Cortex of kidney (tissue), 1 donor: ENCODE measurements at places on chromosomes 12 and 14.

GRCh38 chr12:25052914-25053211 lies 104.0 kb upstream of the BCAT1 start:
- no peak for DNase-seq

- DNase-seq: no peak
Measured at GRCh38 chr12:49032679-49033447, 14.3 kb upstream of the PRKAG1 start.

DNA sequence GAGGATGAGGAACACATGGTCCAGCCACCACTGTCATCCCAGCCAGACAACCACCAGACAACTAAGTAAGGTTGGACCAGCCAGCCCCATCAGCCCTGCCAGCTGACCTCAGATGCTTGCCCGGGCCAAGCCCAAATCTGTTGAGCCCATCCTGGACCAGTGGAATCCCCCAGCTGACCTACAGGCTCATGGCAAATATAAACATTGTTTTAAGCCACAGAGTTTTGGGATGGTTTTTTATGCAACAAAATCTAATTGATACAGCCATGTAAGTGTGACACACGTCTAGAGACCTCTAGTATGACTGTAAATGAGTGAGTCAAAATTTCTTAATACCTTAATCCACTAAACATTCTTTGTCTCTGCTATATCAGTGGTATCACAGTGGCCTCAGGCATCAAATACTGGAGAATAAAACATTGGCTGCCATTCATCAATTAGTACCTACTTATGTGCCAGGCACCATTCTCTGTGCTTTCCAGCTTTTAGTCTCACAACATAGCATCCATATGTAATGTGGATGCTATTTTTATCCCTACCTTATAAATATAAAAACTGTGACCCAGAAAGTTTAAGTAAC lies 24.2 kb upstream of the NT5DC3 start:
- no peak for DNase-seq

DNA sequence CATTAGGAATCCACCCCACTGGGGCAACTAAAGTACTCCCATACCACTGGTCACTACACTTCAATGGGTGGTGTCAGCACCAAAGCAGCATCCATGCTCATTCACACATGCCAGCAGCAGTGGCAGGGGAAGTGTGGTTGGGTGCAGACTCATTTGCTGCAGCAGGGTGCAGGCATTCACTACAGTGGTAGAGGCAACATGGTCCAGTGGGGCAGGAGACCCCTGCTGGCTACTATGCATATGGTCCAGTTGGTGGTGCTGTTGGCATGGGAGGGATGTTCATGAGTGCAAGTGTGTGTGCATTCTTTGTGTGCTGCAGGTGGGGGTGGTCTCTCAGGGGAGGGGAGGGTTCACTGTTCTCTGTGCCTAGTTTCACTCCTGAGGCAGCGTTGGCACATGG lies 908.4 kb upstream of the NOVA1 start:
- no peak for DNase-seq

DNA sequence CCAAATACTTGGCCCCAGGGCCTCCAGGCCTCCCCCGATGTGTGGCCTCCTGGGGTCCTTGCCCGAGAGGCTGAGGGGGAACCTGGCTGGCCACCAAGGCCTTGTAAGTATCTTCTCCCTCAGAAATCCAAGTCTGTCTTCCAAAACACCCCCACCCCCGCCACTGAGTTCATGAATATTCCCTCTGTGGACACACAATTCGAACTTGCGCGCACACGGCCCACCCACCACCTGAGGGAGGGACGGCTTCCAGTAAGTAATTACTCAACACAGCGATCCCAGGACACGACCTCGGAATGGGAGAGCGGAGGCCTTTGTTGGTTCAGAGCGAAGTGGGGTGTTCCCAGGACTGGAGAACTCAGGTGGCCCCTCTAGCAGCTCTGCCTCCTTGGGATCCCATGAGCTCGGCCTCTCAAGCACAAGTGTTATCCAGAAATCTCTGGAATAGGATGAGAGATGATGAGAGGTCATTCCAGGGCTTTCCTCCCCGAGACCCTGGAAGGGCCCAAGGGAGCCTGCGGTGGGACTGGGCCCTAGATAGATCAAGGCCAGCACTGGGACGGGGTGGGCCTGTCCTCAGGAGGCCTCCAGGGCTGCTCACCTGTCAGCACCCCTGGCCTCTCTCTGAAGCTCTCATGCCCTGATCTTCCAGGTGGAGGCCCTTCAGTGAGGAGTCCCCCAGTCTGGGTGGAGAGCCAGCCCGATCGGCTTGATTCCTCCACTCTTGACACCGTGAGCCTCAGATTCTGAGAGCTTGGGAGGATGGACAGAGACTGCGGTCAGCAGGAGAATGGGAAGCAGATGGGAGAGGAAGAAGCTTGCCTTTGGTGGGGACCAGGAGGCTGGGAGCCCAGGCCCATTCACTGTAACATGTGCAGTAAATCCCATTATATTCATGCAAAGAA lies 219.0 kb upstream of the RTL1 start:
- no peak for DNase-seq

- DNase-seq: no peak
Measured at GRCh38 chr12:115451780-115452736, 768.1 kb upstream of the TBX3 start.

GRCh38 chr12:26748741-26749431 lies 84.1 kb downstream of the ITPR2 start:
- DNase-seq: no peak

DNA sequence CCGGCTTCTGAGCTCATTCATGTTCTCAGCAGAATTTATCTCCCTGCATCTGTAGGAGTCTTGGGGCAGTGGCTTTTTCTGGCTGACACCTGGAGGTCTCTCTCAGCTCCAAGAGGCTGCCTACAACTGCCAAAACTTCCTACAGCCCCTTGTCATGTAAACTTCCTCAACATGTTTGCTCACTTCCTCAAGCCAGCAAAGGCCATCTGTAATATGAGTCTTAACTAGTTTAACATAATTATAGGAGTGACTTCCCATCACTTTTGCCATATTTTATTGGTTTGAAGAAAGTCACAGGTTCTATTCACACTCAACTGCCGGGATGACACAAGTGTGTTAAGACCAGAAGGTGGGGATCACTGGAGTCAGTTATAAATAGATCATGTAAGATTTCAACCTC lies 194.0 kb downstream of the VRK1 start:
- DNase-seq: no peak

- no peak for DNase-seq
Measured at GRCh38 chr14:71733210-71733883, 198.9 kb upstream of the RGS6 start.

DNA sequence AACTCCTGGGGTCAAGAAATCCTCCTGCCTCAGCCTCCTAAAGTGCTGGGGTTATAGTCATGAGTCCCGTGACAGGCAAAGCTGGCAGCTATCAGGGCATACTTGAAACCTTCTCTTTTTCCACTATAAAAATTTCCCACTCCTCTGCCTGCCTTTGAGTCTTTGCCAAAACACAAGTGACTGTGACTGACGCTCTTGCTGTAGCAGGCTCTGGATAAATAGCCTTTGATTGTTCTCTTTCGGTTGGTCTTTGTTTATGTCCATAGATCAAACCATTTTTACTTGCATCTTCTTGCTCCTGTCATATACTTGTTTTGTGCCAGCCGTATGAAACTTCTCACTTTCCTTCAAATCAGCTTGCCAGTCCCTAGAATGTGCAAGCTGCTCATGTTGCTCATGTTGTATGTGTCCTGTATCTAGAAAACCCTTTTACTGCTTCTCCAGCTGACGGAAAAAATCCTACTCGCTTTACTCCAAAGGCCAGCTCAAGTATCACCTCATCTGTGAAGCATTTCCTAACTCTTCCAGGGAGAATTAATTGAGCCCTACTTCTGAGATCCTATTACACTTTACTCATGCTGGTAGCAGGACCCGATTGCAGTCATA lies 73.1 kb downstream of the RESF1 start:
- DNase-seq: no peak

DNA sequence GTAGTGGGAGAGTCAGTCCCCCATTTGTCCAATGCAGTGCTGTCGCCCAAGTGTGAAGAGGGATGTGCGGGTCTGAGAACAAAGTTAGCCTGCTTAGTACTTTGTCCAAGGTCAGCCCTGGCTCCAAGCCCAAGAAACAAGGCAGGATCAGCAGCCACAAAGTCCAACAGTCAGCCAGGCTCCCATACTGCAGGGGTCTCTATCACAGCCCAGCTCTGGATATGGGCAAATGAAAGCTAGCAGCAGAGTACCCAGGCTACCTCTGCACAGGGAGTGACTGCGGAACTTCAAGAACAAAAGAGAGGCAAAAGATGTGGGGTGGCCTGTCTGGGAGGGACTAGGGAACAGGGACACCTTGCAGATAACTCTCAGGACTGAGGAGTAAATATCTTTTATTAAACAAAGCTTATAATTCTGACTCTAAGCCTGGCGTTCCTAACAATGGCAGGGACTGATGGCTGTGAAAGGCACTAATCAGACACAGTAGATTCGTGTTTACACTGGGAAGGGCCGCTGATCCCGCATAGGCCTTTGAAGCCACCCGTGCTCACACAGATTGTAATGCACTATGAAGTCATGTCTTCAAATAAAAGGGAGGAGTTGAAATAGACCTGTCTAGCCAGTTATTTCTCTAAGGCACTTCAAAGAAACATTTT lies 91.0 kb upstream of the EEA1 start:
- no peak for DNase-seq

DNA sequence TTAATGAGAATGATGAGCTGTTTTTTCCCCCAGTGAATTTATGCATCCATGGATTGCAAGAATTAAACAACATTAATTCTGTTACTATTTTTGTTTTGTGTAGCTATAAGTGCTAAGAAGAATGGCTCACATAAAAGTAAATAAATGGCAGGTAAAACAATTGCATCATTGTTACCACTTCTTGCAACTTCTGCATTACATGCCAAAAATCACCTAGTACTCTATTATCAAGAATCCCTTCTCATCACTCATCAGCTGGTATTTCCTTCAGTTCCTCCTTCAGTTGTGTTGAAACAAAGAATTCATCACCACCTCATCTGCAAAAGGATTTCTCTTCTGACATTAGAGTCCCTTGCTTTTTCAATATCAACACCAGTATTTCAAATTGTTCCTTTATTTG lies 773 bp downstream of the A2M start:
- no peak for DNase-seq

DNA sequence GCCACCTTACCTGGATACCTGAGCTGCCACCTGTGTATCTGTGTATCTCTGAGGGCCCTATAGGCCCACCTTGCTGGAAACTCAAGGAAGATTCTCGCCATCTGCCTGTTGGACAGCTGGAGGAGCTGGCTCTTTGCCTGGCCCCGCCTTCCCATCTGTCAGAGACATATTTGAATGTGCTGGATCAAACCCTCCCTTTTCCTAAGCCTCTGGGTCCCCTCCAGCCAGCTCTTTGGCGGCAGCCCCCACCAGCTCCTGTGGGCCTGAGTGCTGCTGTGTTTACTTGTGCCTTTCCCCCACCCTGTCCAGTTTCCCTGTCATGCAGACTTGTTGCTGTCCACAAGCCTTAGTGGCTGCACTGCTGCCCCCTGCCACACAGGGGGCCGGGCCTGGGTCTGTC lies 55.9 kb upstream of the SRSF5 start:
- no peak for DNase-seq

DNA sequence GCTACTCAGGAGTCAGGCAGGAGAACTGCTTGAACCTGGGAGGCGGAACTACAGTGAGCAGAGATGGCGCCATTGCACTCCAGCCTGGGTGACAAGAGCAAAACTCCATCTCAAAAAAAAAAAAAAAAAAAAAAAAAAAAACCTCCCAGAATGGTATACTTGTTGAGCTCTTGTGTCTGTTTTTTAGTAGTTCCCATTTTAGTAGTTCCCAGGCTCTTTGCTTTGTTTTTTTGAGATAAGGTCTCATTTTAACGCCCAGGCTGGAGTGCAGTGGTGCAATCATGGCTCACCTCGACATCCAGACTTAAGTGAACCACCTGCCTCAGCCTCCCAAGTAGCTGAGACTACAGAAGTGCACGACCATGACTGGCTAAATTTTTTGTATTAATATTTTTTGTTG lies 13.4 kb downstream of the ATXN2 start:
- DNase-seq: no peak

- no peak for DNase-seq
Measured at GRCh38 chr12:43210485-43211192, 341.4 kb downstream of the ADAMTS20 start.

DNA sequence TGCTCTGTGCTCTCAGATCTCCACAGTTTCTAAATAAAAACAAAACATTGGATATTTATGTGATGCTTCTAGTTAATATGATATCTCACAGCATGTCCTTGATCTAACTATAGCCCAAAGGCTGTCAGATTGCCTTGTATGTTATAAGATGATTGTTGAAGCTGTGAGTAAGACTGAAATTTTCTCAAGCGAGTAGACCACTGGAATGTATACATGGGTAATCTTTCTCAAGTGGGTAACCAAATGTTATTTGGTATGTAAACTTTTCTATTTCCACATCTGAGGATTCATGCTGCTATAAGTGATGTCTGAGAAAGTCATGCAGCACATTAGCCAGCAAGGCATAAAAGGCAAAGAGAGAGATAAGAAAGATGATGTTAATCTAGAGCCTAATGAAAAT lies 886.7 kb downstream of the NRXN3 start:
- no peak for DNase-seq

DNA sequence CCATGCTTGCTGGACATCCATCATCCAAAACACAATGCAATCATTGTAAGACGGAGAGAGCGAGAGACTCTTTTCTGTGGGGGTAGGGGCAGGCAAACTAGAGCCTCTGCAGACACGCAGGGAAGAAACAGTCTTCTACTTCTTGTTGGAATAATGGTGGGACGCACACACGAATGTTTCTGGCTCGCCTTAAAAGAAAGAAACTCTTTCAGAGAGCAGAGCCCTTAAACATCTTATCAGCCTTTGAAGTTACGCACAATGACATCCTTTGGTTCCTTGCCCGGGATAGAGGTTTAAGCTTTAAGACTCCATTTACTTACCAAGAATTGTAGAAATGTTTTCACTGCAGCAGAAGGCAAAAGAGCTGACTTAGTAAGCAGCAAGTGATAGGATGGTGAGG lies 133.8 kb upstream of the FOXN3 start:
- no peak for DNase-seq

DNA sequence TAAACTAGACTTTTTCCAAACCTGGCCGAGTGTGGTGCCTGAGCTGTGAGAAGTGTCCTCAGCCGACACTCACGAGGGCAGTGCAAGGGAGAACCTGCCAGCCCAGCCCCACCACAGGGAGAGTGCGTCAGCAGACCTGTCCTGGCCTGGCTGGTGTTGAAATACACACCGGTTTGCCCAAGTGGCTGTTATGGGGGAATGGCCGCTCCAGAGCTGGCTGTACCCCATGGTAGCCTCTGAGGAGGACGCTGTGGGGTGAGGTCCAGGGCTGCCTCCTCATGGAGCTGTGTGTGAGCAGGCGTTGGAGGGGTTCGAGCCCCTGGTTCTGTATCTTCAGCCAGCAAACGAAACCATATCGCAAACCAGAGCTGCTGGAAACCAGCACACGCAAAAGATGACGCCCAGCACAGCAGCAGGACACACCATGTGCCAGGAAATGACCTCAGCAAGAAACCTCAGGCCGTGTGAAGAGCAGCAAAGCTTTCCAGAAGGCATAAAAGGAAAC lies 9.4 kb downstream of the ANKRD9 start:
- no peak for DNase-seq

GRCh38 chr14:76073717-76074116 lies 78.0 kb upstream of the GPATCH2L start:
- DNase-seq: no peak

GRCh38 chr12:120229487-120230325 lies 28.8 kb upstream of the RPLP0 start:
- no peak for DNase-seq
